ENCODE measurements at places on chromosomes 4 and X. TPM values are rescaled to one million over a fixed set of nuclear protein-coding genes. Genes with fewer than 3 reads are reported as not detected.

Gene NR3C2
- 0.21 TPM for total RNA-seq

Gene PLS3
- total RNA-seq: 127 TPM

Gene GJB1
- total RNA-seq: not detected

Gene SRPX2
- 5.3 TPM for total RNA-seq

Gene DCAF8L2
- total RNA-seq: not detected

Gene PDZD4
- 0.29 TPM for total RNA-seq

Gene MND1
- 9.7 TPM for total RNA-seq

- DNase-seq: no peak
- no peaks in the 10 kb centered on the region for H3K36me3 ChIP-seq
- peaks cover 18% of the 10 kb centered on the region for H3K4me1 ChIP-seq
- no peaks in the 10 kb centered on the region for H3K27me3 ChIP-seq
- H3K4me3 ChIP-seq: no peak overlapping the region
Observed at GRCh38 chr4:24235618-24236017, 345.8 kb upstream of the PPARGC1A start.

- no peaks in the 10 kb centered on the region for H3K4me1 ChIP-seq
- peaks cover 77% of the 10 kb centered on the region for H3K36me3 ChIP-seq
Observed at GRCh38 chr4:94277534-94277933, 65.1 kb downstream of the HPGDS start.

DNA sequence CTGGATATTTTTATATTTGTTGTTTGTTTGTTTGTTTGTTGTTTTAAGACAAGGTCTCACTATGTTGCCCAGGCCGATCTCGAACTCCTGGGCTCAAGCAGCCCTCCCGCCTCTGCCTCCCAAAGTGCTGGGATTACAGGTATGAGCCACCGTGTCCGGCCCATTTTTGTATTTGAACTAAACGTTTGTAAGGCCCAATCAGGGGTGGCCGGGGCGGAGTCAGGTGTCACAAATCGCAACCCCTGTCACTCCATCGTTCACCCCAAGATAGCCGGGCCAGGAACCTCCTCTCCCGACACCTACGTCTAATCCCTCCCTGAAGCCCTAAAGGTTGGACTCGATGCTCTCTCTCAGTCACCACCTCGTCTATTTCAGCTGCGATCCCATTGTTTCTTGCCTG is 722 bp upstream of the EFHC2 start:
- DNase-seq: no peak
- peaks cover 50% of the 10 kb centered on the region for H3K27me3 ChIP-seq
- H3K36me3 ChIP-seq: no peaks in the 10 kb centered on the region
- H3K4me3 ChIP-seq: no peak overlapping the region
- H3K4me1 ChIP-seq: no peaks in the 10 kb centered on the region
- peak overlapping the region; percentile 28 for H3K27ac ChIP-seq

DNA sequence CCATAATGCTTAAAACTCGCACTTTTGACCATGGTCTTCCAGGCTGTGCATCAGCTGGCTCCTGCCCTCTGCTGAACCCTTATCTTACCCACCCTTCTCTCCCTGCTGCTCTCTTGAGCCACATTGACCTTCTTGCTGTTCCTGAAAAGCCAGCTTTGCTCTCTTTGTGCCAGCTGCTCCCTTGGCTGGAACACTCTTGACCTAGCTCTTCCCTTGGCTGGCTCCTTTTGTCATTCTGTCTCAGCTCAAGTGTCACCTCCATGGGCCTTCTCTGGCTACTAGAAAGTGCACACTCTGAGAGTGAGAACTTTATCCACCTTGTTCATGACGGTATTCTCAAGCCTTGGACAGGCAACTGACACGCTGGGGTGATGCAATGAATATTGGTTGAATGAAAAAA is 112.1 kb downstream of the MGST2 start:
- no peak overlapping the region for H3K27ac ChIP-seq
- no peak for DNase-seq
- H3K36me3 ChIP-seq: no peaks in the 10 kb centered on the region
- H3K27me3 ChIP-seq: no peaks in the 10 kb centered on the region
- H3K4me3 ChIP-seq: no peak overlapping the region

- H3K36me3 ChIP-seq: peaks cover 8% of the 10 kb centered on the region
- no peaks in the 10 kb centered on the region for H3K27me3 ChIP-seq
- no peak overlapping the region for H3K27ac ChIP-seq
- no peak for DNase-seq
Observed at GRCh38 chr4:13903901-13904300, 276.4 kb upstream of the BOD1L1 start.

DNA sequence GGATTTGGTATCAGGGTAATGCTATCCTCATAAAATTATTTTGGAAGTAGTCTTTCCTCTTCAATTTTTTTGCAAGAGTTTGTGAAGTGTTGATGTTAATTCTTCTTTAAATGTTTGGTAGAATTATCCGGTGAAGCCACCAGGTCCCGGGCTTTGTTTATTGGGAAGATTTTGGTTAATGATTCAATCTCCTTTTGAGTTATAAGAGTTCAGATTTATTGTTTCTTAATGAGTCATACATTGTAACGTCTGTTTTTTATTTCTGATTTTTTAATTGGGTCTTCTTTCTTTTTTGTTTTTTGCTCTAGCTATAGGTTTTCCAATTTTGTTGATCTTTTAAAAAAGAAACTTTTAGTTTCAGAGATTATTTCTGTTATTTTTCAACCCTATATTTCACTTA is 412.3 kb downstream of the PDGFC start:
- no peak for DNase-seq
- no peak overlapping the region for H3K4me3 ChIP-seq
- no peaks in the 10 kb centered on the region for H3K36me3 ChIP-seq
- no peaks in the 10 kb centered on the region for H3K27me3 ChIP-seq
- peak overlapping the region; percentile 49 for H3K27ac ChIP-seq
- peaks cover 15% of the 10 kb centered on the region for H3K4me1 ChIP-seq

DNA sequence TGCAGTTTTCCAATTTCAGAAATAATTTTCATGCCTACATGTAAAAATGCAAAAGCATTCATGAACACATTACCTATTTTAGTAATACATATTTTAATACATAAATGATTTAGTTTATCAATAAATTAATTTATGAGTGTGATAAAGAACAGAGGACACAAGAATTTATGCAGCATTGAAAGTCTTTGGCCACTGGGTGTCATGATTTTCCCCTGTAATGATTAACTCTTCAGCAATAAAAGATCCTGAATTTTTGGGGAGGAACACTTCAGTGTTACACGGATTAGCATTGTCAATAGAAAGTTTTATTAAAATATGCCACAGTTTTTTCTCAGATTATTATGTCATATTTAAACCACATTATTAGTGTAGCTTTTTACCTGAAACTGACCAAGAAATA is 8.6 kb upstream of the VCX2 start:
- no peak overlapping the region for H3K4me3 ChIP-seq
- peak; percentile 14 for DNase-seq
- H3K4me1 ChIP-seq: no peaks in the 10 kb centered on the region
- no peaks in the 10 kb centered on the region for H3K27me3 ChIP-seq
- peaks cover 8% of the 10 kb centered on the region for H3K36me3 ChIP-seq

GRCh38 chrX:29461039-29461438 is 754.3 kb upstream of the MAGEB2 start:
- peak; percentile 8 for DNase-seq
- H3K4me3 ChIP-seq: no peak overlapping the region
- peaks cover 26% of the 10 kb centered on the region for H3K27me3 ChIP-seq
- no peak overlapping the region for H3K27ac ChIP-seq

DNA sequence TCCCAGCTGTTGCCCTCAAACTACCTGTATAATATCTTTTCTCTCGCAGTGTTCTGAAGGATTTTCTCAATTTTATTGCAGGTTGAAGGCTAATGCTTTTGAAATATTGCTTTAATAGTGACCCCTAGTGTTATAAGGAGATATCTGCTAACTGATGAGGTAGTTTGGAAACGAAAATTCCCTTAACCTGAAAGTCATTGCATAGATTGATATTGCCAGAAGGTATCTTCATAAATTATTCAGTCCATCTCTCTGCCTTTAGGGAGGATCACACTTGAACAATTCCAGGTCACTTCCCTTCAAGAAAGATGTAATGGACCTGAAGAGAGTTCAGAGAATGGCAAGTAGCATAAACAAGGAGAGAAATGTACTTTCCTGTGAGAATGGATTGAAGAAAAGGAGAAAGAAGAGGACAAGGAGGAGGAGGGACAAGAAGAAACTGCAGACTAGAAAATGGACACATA is 44.1 kb downstream of the TIGD4 start:
- H3K36me3 ChIP-seq: no peaks in the 10 kb centered on the region
- H3K4me3 ChIP-seq: no peak overlapping the region
- H3K27ac ChIP-seq: no peak overlapping the region
- DNase-seq: peak; percentile 41
- H3K4me1 ChIP-seq: peaks cover 10% of the 10 kb centered on the region

DNA sequence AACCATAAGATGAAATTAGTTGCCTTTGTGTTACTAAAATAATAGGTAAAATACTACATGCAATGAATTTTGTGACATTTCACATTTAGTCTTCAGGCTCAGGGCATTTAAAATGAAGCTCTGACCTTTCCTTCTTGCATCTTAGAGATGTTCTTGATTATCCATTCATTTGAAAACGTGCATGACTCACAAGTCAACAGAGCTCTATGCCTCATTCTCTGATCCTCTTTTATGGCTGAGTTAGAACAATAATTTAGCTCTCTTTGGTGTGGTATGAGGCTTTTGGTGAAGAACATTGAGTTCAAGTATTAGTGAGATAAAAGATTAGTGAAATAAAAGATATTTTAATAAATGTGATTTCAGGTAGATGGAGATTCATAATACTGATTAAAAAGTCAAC is 66.5 kb downstream of the TIGD2 start:
- no peaks in the 10 kb centered on the region for H3K27me3 ChIP-seq
- DNase-seq: no peak
- H3K36me3 ChIP-seq: peaks cover 3% of the 10 kb centered on the region
- no peak overlapping the region for H3K4me3 ChIP-seq
- H3K4me1 ChIP-seq: no peaks in the 10 kb centered on the region

GRCh38 chrX:138775517-138775916 is 64.0 kb upstream of the FGF13 start:
- H3K36me3 ChIP-seq: no peaks in the 10 kb centered on the region
- no peaks in the 10 kb centered on the region for H3K27me3 ChIP-seq
- peak; percentile 55 for DNase-seq
- H3K27ac ChIP-seq: no peak overlapping the region

GRCh38 chrX:84453351-84454246 is 48.7 kb downstream of the HDX start:
- H3K27me3 ChIP-seq: no peaks in the 10 kb centered on the region
- H3K36me3 ChIP-seq: peaks cover 11% of the 10 kb centered on the region
- H3K27ac ChIP-seq: no peak overlapping the region
- DNase-seq: no peak
- no peak overlapping the region for H3K4me3 ChIP-seq

- no peaks in the 10 kb centered on the region for H3K36me3 ChIP-seq
- H3K27me3 ChIP-seq: no peaks in the 10 kb centered on the region
- H3K4me1 ChIP-seq: no peaks in the 10 kb centered on the region
- H3K4me3 ChIP-seq: no peak overlapping the region
- DNase-seq: no peak
Observed at GRCh38 chr4:158964114-158964727, 138.7 kb upstream of the RAPGEF2 start.

DNA sequence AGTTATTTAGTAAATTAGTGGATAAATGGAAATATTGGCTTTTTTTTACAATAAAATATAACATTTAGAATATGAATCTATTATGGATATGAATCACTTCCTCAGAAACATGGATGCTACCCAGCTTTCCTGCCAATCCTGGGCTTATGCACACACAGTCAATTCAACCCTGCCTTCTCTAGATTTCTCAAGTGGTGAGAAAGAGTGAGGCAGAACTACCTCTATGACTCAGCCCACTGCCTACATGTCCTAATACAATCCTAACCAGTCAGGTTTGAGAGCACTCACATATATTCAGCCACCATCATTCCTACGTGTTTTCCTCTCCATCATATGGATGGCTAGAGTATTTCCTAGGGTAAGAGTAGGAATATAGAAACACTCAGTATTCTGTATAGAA is 91.1 kb upstream of the ANKRD50 start:
- H3K27me3 ChIP-seq: no peaks in the 10 kb centered on the region
- H3K27ac ChIP-seq: no peak overlapping the region
- H3K4me1 ChIP-seq: no peaks in the 10 kb centered on the region

- H3K27me3 ChIP-seq: no peaks in the 10 kb centered on the region
- no peak overlapping the region for H3K27ac ChIP-seq
- H3K4me3 ChIP-seq: no peak overlapping the region
- H3K36me3 ChIP-seq: peaks cover 7% of the 10 kb centered on the region
Observed at GRCh38 chr4:112546476-112546875, 30.5 kb upstream of the NEUROG2 start.

GRCh38 chr4:5510504-5510903 is 197.9 kb downstream of the EVC2 start:
- DNase-seq: no peak
- no peak overlapping the region for H3K27ac ChIP-seq
- H3K4me3 ChIP-seq: no peak overlapping the region
- no peaks in the 10 kb centered on the region for H3K27me3 ChIP-seq

DNA sequence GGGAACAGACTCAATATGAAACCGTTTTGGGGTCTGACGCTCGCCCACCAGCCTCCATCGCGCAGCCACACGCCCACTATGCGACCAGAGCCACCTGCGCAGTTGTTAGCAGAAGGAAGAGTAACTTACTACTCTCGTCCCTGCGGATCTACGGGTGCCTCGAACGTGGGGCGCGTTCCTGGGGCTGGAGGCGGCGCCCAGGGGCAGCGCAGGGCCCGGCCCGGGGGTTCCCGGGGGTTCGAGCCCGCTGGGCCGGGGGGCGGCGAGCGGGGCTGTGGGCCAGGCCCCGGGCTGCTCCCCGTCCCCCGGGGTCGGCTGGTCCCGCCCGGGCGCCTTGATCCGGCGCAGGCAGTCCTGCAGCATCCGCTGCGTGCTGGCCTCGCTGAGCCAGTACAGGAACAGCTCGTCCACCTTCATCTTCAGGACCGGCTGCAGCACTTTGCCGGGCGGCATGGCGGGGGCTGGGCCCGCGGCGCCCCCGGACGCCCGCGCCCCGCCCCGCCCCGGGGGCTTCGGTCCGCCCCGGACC is 404 bp downstream of the PPP2R3B start:
- DNase-seq: no peak
- peak overlapping the region; percentile 91 for H3K4me3 ChIP-seq
- peaks cover 9% of the 10 kb centered on the region for H3K36me3 ChIP-seq
- peak overlapping the region; percentile 99 for H3K27ac ChIP-seq
- no peaks in the 10 kb centered on the region for H3K4me1 ChIP-seq

- H3K4me1 ChIP-seq: peaks cover 5% of the 10 kb centered on the region
- no peak overlapping the region for H3K4me3 ChIP-seq
- no peaks in the 10 kb centered on the region for H3K27me3 ChIP-seq
Observed at GRCh38 chr4:86400216-86400615, 40.4 kb upstream of the MAPK10 start.

DNA sequence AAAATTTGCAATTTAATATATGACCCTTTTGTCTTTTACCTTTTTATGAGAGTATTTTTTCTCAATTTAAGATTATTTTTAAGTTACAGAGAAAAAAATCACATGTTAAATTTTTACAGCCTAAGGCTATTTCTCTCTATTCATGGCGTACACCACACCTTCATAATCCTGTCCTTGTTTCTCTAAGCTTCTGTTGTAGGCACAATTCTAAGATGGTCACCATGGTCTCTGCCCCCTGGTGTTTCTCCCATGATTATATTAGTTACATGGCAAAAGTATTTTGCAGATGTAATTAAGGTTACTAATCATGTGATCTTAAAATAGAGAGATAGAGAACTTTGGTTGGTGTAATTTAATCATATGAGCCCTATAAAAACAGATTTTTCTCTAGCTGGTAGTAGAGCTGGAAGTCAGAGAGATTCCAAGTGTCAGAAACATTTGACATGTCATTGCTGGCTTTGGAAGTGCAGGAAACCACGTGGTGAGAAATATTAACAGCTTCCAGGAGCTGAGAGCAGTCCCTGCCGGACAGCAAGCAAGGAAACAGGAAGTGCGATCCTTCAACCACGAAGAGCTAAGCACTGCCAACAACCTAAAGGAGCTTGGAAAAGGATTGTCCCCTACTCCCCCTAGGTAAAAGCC is 89.8 kb downstream of the EIF4E start:
- H3K4me1 ChIP-seq: no peaks in the 10 kb centered on the region
- DNase-seq: peak; percentile 24
- H3K4me3 ChIP-seq: no peak overlapping the region
- H3K36me3 ChIP-seq: peaks cover 5% of the 10 kb centered on the region
- H3K27me3 ChIP-seq: no peaks in the 10 kb centered on the region
- no peak overlapping the region for H3K27ac ChIP-seq

Data from MCF 10A (cell line).